Caco-2 (cell line): ENCODE measurements at places on chromosomes 7 and 10. TPM values are rescaled to one million over a fixed set of nuclear protein-coding genes. Genes with fewer than 3 reads are reported as not detected.

Gene IRF5
- total RNA-seq = 1.2 and 1.8 TPM in 2 replicates

DNA sequence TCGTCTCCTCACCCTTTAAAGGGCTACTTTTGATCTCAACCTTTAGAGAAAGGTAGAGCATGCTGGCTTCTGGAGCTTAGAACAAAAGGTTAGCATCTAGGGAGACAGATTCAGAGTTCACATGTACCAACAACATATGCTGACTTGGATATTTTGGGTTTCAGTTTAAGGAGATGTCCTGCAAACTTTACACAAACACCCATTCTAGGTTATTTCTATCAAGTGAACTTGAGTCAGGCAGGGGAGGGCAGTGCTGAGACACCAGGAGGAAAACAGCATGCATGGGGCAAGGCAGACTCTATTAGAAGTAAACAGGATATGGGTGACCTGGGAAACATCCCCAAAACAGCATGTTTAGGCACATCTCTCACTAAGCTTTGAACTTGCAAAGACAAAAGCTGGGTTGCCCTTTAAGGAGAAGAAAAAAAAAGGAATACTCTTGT lies 43.8 kb downstream of the ARL4A start:
- peak; percentile 9 for DNase-seq

Gene NEURL1
- total RNA-seq = 0.84 and 0.91 TPM in 2 replicates

- no peak for DNase-seq
Observed at GRCh38 chr7:157484411-157485081, 147.7 kb downstream of the DNAJB6 start.

Gene AFAP1L2
- total RNA-seq = 2.3 and 2.6 TPM in 2 replicates

DNA sequence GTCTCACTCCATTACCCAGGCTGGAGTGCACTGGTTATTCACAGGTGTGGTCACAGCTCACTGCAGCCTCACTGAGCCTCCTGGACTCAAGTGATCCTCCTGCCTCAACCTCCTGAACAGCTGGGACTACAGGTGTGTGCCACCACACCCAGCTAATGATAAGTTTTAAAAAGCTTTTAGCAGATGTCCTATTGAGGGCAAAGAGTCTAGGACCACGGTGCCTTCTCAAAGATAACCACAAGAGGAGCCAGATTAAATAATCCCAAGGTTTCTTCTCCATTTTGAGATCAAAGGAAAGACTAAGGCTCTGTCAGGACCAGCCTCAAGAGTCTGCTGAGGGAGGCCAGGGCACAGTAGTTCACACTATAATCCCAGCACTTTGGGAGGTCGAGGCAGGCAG lies 4.7 kb downstream of the ATP5MF start:
- no peak for DNase-seq

DNA sequence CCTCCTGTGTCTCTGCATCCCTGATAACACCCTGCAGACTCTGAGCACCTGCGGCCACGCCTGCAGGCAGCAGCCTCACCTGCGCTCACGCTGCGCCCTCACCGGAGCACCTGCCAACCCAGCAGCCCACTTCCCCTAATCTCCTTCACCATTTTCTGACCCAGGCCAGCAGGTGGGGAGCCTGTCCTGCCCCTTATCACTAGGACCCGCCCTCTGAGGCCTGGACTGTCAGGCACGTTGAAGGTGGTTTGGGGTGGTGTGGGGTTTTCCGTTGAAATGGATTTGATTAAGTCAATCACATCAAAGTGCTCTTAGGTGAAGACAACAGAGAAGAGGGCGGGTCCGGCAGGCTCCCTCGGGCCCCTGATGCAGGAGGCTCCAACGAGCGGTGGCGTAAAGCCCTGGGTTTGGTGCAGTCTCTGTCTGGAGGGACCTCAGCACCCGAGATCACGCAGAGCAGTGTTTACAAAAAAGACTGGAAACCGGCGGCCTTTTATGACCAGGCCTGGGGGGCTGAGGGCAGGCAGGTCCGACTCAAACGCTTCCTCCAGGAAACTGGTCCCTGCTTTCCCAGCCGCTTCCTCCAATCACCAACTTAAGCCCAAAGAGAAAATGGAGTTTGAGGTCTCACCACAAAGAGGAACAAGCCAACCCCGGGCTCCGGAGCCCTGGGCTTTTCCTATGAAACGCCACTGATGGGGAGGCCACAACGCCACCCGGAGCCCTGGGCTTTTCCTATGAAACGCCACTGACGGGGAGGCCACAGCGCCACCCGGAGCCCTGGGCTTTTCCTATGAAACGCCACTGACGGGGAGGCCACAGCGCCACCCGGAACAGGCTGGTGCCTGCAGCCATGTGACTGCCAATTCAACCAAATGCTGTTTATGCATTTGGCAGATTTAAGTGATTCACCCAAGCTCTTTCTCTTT lies 45.5 kb downstream of the DPYSL4 start:
- peak; percentile 17 for DNase-seq

DNA sequence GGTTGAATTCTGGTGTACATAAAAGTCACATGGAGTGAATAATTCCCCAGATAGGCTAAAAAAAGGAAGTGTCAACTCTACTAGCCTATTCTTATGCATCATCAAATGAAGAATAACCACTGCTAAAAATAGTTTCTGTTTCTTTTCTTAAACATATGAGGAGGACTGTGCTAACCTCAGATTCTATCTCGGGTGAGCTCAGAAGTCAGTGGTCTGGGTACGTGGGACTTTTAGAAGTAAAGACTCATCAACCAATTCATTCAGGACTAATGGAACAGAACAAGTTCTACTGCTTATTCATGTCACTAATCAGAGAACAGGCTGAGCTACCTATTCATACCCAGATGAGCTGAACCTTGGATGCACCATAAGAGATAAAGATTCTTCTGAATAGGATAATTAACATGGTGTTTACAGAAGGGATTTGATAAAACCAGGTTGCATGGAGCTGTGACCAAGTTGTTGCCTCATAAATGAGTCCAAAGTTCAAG lies 9.5 kb upstream of the ASAH2 start:
- peak; percentile 57 for DNase-seq

Gene EN2
- total RNA-seq = 1.1 and 1.5 TPM in 2 replicates

DNA sequence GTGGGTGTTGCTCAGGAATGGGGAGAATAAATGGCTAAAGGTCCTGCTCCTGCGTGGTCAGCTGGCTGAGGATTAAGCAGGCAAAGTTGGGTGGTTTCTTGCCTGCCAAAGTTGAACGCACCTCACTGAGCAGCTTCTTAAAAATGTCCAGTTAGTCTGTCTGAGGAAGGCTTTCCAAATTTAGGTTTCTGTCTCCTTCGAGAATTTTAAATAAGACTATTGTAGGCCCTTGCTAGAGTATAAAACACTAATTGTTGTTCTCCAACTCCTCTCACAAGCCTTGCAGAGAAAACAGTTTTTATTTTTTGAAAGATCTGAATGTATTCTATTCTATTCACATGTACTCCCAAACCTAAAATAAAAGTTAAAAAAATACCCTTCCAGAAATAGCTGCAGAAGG lies 122.0 kb upstream of the LAMB4 start:
- no peak for DNase-seq

DNA sequence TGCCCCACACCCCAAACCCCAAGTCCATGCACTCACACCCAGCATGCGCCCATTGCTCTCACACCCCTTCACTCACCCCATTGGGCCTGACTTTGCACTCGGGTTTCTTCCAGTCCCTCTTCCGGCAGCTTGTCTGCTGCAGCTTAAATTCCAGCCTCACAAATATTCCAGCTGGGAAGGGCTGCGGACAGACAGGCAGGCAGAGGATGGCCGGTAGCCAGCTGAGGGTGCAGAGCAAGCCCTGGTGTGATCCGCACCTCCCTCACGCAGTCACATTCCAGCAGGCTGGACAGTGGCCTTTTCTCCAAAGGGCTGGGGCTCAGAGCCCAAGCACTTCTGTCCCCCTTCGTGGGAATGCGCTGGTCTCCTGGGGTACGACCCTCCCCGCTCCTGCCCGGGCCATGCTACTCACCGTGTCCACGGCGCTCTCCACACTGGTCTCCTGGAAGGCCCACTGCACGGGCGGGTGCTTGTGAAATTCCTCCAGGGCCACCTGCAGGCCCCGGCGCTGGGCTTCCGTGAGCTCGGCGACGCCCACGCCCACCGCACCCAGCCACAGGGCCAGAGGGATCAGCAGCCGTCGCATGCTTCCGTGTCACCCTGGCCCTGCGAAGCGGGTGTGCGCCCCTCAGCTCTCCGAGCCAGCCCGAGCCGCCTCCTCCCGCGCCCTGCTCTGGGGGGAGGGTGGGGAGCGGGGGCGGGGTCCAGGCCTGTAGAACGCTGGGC lies 1.2 kb downstream of the RARRES2 start:
- no peak for DNase-seq

DNA sequence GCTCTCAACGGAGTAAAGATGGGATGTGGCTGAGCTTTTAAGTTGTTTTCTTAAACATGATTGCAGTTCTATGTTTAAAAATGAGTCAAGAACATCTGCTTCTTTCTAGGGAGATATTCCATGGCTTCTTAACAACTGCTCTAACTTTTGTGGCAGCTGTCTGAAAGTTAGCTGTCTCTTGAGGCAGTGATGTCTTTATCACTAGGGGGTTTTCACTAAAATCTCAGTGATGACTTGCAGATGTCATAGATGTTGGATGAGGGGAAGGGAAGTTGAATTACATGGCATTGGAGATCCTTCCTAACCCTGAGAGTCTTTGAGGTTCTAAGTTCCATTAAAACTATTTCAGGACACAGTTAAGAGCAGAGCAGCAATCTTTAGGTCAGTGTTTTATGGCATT lies 43.5 kb downstream of the PRKG1 start:
- no peak for DNase-seq

DNA sequence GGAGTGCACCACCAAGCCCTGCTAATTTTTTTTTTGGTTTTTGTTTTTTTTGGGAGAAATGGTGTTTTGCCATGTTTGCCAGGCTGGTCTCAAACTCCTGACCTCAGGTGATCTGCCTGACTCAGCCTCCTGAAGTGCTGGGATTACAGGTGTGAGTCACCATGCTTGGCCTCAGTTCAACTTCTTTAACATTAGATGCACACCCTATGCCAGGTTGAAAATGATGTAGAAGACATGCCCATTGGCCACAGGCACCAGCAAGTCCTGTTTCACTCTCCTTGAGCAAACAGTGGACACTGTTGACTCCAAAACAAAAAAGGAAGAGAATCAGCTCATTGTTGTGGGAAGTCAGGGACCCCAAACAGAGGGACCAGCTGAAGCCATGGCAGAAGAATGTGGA lies 1205.3 kb downstream of the REEP3 start:
- DNase-seq = no peak

DNA sequence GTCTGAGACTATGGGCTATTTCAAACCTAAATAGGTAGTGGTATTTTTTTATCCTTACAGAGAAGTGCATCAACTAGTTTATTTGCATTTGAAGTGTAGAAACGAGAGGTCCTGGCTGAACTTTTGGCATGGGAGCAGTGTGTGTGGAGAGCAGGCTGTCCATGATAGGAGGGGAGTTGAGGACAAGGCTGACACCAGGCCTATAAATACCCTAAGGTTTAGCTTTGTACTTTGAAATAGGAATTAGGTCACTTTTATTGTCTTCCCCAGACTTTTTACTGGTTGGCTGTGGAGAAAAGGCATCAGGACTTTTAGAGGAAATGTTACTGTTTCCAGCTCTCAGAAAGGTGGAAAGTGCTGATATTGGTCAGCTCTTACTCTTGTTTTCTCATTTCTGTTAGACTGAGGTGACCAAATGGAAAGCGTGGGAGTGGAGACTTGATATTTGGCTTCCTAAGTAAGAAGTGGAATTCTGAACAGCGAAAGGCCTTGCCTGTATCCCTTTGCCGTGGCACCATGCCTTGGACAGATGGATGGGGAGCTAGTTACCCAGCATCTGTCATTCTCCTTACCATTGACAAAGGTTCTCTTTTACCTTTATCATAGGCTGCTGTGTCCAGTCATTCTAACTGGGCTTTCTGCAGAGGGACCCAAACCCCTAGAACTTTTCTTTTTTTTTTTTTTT lies 46.0 kb downstream of the GBF1 start:
- no peak for DNase-seq

Gene PNLIPRP1
- not detected in 2 replicates for total RNA-seq

Gene C1GALT1
- total RNA-seq = 49.8 and 52.2 TPM in 2 replicates

DNA sequence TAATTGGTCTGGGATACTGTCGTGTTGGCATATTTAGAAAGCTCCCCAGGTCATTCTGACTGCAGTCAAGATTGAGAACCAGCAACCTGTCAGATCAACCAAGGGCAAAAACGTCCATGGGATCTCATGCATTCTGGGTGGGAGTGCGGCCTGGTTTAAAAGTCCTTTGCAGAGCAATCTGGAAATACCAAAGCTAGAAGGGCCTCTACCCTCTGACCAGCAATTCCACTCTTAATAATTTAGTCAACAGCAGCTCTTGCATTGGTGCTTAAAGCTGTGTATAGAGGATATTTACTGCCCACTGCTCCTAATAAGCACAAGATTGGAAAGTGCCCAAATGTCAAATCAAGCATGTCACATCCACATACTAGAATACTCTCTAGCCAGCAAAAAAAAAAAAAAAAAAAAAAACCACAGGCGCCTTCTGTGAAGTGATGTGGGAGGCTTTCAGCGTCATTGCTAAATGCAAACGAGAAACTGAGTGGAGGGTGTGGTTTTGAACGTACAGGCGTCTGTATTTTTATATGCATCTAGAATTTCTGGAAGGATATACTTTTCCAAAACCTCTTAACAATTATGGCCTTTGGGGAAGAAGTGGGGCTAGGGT lies 44.8 kb upstream of the HSPA12A start:
- no peak for DNase-seq

DNA sequence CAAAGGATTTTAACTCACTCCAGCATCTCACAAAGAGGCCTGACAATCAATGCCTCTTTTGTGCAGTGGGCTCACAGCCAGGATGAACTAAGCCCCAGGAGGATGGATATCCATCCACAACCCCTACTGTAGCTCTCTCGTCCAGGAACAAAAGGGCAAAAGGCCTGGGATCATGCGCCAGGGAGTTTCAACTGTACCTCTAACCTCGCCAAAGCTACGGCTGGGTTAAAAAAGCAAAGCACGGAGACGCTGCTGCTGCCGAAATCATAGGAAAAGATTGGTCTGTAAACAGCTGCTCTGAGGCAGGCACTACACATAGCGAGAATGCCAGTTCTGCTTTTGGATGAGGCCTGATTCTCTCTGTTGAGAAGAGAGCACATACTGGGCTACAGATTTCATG lies 32.1 kb downstream of the VSTM4 start:
- no peak for DNase-seq

DNA sequence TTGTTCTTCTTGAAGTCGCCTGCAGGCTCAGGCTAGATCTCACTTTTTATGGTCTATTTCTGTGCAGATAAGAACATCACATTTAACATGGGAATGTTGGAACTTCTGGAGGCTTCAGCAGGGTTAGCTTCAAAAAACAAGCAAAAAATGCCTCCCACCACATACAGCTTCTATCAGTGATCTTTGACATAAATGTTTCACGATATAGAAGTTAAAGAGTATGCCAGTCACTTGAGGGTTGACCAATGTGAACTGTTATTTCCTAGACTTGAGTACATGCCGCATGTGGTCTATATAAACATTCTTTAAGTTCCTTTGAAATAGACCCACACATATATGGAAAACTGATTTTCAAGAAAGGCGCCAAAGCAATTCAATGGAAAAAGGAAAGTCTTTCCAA lies 219.2 kb upstream of the KLF14 start:
- no peak for DNase-seq

DNA sequence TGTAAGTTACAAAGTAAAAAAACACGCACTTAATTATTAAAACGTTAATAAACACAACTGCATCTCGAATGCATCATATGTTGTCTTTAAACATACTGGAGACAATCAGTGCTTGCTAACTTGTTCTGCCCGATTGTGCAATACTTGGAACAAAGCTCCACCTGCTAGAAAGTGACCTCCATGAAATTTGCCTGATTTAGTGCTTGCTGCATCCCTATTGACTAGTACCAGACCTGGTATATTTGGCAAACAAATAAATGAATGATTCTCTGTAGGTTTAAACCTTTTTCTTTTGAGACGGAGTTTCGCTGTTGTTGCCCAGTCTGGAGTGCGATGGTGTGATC lies 6.2 kb downstream of the BZW2 start:
- no peak for DNase-seq
